Esophagus muscularis mucosa (tissue), 4 donors: ENCODE measurements at places on chromosomes 5 and 9.

- DNase-seq, result no peak
Measured at GRCh38 chr5:113068559-113068958, 92.0 kb downstream of the DCP2 start.

- DNase-seq, result no peak
Measured at GRCh38 chr5:29321591-29321990, 1871.9 kb upstream of the CDH6 start.

DNA sequence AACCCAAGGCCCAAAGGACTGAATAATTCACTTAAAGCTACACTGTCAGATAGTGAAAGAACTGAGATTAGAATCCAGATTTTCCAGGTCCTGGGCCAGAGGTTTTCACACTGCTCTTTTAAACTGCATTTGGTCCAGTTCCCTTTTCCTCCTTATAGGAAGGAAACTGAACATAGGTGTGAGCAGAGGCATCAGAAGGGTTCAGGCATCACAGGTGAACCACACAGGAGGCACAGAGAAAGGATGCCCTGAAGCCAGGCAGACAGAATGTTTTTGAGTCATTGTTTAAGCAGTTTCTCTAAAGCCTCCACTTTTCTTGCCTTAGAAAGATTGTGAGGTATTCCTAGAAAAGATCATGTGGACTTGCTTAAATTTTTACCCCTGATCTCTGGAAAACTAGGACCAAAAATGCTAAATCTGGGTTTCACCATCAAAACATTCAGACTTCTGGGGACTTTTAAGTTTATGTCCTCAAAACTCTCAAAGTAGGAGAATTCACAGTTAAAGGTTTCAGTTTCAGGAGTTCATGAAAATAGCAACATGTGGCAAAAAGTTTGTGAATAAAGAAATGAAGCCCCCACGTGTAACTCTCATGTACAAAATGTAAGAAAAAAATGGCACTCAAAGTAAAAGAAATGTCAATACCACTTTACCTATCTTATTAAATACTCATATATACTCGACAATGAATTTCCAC lies 386.1 kb downstream of the NTRK2 start:
- no peak for DNase-seq

DNA sequence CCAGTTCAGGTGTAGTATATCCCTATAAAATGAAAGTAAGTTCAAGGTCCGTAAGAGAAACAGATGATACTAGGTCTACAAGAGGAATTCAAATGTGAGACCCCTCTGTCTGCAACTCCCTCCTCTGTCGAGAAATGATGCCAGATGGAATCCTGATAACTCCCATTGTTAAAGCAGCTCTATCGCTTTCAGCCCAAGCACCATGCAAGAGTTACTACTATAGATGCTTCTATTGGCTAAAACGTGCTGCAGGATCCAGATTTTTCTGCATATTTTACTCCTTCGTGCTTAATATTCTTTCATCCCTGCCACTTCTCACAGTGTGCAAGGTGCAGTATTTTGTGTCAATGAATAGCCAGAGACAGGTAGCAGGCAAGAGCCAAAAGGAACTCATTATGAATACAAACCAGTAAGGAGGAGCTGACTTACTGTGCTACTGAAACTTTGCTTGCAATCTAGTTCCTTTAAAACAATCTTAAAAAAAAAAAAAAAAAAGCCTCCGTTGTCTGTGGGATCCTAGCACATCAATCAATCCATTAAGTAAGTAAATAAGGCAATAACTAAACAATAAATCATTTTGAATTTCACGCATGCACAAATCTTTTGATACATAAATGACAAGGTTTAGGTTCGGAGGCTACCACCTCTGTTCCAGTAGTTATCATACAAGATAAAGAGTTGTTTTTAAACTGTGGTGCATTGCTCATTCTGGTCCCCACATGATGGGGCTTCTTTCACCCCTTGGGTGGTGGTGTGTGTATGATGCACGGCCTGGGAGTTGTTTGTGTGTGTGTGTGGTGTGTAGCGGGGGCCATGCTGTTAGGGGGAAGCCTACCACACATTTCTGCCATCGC lies 151.1 kb upstream of the MPDZ start:
- DNase-seq, result no peak

- no peak for DNase-seq
Measured at GRCh38 chr5:95178046-95178651, 106.7 kb downstream of the MCTP1 start.

GRCh38 chr5:60959156-60959555 lies 14.2 kb downstream of the NDUFAF2 start:
- no peak for DNase-seq

DNA sequence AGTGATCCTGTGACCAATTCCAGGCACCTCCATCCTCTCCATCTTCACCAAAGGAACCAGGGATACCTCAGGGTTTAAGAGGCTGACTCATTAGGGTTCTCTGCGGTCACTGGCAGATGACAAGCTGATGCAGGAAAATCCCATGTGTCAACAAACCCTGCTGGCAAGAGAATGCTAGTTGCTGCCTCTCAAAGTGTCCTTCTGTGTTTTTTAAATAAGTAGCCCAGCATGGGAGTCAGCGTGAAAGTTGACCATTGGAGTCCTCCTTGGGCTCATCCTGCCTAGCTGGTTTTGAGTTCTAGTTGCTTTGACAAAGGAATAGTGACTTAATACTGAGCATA lies 200.2 kb downstream of the SLIT3 start:
- DNase-seq, result no peak

- DNase-seq, result no peak
Measured at GRCh38 chr5:140868721-140869554, at the start of gene PCDHA11. TSS of gene PCDHA11 (plus strand) at chr5:140868957. CDS start at chr5:140869104, 147 bp downstream.
